ENCODE measurements at places on chromosomes 3 and 15. TPM values are rescaled to one million over a fixed set of nuclear protein-coding genes. Genes with fewer than 3 reads are reported as not detected.

Gene TUSC7
- not detected for total RNA-seq

Gene PTPRG
- total RNA-seq, result 106 TPM

DNA sequence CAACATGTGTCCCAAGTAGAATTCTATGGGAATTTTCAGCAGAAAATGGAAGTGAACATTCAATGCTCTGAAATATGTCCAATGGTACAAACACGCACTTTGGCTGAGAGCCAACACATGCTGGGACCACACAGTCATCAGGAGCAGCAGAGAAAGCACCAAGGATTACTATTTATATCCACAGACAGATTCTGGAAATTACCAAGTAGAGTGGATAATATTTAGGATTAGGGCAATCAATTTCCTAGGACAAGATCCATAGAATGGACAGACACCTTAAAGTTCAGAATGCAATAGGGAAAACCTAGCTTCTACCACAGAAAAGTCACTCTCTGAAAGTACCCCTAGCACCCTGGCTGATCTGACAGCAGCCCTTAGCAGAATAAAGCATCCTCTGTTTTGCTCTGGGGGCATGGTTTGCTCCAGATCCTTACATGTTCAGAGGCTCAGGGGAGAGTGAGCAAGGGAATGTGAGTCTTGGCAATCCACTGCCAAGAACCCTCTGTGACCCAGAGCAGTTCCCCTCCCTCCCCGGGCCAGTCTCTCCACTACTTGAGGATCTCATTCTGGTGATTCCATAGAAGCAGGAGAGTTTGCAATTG, 206.0 kb upstream of the WNT5A start:
- DNase-seq, result no peak

DNA sequence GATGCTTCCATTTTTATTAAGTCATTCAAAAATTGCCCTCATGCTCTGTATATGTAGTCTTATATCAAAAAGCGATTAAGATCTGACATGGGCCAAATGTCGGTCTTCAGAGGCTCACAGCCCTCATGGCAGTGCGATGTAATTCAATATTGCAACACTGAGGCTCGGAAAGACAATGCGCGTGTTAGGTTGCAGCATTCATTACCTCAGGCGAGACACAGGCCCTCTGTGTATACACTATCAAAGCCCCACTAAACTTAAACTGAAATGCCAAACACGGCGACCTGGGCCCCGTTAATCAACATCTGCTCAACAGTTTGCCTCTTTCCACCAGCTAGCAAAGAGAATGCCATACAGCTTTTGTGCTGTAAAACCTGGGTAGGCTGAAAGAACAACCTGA, 413.4 kb downstream of the ERC2 start:
- DNase-seq, result no peak

DNA sequence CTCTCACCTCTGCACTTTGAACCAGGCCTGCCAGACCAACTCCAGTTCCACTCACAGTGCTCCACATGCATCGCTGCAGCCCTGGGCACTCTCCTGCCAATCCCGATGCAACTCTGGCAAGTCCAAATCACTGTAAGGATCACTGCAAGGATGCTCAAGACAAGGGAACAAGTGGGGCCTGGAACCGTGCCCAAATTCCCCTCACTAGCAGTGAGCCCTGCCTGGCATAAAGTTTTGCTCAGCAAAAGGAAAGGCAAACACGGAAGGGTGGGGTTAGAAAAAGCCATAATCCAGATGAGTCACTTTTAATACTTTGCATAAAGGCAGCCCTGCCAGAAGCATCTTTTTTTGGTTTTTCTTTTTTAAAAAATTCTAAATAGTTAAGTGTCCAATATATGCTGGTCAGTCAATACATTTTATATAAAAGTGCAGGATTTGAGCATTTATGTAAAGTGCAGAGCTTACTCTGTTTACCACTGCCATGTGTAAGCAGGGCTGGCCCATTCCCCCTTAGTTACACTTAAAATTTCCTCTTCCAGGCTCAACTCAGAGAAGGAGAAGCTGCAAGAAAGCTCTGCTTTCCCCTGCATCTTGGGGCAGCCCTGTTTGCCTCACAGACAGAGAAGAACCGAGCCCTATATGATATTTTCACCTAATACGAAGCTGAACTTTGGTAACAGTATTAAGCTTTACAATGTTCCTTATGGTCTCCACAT, 102.2 kb downstream of the CD47 start:
- DNase-seq, result peak; percentile 36

- DNase-seq, result no peak
Measured at GRCh38 chr3:112319516-112320276, 13.3 kb upstream of the CD200 start.

DNA sequence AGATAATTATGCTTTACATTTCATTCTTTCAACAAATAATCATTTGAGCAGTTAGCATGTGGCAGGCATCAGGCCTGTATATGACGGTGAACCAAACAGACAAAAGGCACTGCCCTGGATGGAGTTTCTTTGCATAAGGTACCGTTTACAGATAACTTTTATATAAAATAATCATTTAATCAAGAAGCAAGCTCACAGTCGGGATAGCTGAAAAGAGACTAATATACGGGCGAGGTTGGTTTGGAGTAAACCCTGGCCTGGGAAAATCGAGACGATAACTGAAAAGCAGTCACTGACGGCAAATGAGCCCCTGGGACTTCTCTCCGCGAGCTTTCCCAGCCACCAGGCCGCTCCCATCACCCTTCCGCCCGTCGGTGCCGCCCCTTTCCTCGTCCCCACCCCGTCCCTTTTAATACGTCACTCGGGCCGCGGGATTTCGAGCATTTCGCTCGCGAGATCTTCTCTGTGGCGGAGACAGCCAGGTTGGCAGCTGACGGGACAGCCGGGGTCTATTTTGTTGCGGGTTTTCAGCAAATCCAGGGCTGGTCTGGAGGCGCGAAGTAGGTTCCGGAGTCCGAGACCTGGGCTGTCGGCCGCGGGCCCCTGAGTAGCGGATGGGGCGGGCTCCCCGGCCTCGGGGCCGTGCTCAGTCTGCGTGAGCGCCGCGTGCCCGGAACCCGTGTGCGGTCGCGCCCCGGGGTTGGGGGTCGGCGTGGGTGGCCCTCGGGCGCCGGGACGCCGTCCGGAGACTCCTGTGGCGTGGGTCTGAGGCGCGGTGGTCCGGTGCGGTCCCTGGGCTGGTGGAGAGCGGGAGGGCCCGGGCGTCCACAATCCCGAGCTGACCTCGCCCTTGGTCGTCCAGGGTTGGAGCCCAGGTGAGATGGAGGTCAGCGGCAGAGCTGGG, at the start of gene NMD3:
Gene NMD3, plus strand, starts transcription at position 462 of the 904 bp plus-strand sequence. CDS start 703 bp downstream, outside the sequence.
- DNase-seq, result peak; percentile 96

GRCh38 chr3:89173546-89173945, 66.1 kb downstream of the EPHA3 start:
- DNase-seq, result no peak

- DNase-seq, result no peak
Measured at GRCh38 chr3:12840591-12841148, 695 bp downstream of the RPL32 start.
